Activated effector memory CD4-positive, alpha-beta T cell treated with anti-CD3 and anti-CD28 coated beads, Interleukin-2, amount 50 U/mL, for 16 hours (primary cell): ENCODE measurements at places on chromosomes 11 and 22.

DNA sequence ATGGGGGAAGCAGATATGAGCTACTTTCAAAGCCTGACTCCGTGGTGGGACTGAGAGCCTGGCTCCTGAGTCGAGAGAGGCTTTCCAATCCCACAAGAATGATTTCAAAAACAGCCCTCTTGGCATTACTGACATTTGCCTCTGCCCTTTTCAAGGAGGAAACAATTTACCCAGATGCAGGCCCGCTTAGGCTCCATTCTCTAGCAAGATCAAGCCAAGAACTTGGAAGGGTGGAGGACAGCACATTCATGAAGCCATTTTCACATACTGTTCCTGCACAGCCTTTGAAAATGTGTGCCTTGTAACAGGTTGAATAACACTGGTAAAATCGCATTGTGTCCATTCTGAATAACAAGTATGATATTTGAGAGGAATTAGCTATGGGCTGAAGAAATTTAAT, 58.2 kb upstream of the EED start:
- no peak for DNase-seq

GRCh38 chr11:45472716-45473317, 186.7 kb upstream of the SYT13 start:
- no peak for DNase-seq

- DNase-seq, result no peak
Observed at GRCh38 chr11:96179905-96180304, 163.1 kb downstream of the MAML2 start.

DNA sequence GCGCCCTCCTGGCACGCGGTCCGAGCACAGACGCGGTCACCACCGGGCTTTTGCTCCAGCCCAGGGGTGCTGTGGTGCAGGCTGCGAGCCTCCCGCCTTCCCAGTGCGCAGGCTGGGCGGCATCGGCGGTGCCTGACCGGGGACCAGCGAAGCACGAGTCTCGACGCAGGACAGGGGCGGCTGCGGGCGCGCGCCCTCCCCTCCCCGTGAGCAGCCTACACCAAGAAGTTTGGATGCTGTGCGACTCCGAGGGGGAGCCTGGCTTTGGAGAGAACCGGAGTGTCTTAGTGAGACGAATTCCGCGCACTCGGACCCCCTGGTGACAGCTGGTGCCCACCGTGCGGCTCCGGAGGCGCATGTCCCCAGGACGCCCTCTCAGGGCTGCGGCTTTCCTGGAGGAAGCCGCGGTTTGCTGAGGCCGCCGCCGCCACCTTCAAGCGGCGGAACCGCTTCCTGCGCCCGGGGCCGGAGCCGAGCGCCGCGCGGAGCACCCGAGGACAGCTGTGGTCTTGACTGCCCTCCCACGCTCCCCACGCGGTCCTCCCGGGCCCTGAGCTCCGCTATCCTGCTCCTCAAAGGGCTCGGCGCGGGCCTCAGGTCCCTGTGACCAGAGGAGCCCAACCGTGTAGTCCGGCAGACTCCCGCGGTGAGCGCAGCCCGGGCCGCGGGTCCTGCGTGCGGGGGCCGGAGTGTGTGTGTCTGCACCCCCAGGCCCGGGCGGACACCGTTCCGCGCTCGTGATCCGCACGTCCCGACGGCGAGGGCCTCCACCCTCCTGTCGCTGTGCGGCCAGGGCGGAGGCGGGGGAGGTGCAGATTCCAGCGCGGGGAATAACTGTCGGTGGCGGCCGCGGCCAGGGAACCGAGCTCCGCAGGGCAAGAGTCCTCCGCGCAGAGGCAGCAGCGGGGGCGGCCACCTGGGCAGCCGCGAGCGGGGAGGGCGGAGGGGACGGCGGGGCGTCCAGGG, 1.7 kb downstream of the FGF3 start:
- DNase-seq, result no peak

DNA sequence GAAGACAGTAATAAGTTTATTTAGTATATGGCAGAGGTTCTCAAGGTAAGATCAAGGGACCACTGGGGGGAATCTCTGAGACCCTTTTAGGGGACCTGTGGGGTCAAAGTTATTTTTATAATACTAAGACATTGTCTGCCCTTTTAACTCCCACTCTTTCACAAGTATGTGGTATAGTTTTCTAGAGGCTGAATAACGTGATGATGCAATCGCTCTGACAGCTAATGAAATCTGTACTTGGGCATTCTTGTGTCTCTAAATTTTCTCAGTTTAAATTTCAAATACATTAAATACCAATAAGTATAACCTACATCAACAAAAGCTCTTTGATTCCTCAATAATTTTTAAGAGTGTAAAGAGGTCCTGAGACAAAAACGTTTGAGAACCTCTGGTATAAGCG, 147.9 kb downstream of the ATG16L2 start:
- DNase-seq, result no peak

GRCh38 chr22:17744430-17744829, 29.8 kb downstream of the BID start:
- DNase-seq, result no peak

GRCh38 chr22:35156945-35157344, 91.0 kb downstream of the ISX start:
- DNase-seq, result no peak

DNA sequence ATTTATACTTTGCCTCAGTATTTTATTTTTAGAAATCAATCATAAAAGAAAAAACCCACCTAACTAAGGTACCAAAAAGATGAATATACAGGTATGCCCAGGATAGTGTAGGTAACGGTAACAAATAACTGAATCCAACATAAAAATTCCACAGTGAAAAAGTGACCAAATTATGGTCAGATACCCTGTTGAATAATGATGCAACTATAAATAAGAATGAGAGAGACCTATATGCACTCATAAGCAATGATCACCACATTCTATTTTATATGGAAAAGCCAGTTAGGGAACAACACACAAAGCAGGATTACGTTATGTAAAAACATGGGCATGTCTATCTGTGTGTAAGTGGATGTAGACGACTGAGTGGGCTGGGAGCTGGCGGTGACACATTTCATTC, 7.0 kb upstream of the ZNF74 start:
- no peak for DNase-seq

- DNase-seq, result no peak
Observed at GRCh38 chr11:103448966-103449365, 339.7 kb downstream of the DYNC2H1 start.

DNA sequence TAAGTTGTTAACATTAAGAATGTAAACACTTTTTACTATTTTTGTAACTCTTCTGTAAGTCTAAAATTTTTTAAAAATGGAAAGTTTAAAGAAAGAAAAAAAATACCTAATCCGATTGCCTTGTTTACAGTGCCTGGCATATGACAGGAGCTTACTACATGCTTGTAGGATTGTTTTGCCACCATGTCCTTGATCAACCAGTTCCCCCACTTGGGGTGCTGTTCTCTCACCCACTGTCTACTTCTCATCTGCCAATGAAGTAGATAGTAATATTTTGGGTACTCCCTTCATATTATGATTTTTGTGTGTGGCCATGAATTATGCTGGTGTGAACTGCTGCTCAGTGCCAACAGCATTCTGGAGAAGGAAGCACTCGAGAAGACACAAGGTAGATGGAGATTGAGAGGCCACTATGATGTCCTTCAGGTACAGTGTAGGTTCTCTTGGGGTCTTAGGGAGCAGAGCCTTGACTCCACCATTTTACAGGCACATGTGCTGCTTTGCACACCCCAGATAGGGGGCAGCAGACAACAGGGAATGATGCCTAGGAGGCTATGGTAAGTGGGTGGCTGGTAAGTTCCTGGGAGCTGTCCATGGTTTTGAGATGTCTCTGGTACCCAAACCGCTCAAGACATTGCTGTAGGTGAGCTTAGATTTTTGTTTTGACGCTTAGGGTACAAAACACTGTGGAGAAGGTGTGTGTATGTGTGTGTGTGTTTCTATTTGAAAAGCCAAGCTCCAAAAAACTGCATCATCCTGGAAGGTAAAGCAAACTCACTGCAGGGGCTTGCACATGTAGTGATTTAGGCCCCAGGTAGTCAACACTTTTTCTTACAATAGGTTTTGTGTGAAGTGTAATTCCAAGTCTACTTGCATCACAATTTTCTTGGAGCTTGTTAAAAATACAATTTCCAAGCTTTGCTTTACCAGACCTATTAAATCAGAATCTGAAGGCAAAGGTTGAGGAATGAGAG, 494.5 kb upstream of the LARGE1 start:
- no peak for DNase-seq

DNA sequence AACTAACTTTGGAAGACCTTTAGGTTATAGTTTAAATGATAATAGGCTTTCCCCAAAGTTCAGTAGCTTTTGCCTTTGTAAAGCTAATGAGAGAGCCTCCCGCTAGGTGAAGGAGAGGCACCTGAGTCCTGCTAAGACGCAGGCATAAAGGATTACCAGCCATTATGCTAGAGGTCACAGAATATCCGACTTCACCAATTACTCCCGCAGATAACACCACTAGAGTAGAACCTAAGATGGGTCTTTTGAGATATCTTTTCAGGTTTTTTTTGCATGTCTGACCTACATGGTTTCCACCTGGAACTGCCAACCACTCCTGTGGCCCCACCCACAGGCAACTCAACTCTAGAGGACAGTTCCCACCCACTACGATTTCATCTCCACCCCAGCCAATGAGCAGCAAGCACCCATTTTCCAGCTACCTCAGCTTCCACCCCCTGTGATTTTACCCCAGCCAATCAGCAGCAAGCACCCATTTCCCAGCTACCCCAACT, 314.3 kb downstream of the BRD1 start:
- DNase-seq, result no peak

DNA sequence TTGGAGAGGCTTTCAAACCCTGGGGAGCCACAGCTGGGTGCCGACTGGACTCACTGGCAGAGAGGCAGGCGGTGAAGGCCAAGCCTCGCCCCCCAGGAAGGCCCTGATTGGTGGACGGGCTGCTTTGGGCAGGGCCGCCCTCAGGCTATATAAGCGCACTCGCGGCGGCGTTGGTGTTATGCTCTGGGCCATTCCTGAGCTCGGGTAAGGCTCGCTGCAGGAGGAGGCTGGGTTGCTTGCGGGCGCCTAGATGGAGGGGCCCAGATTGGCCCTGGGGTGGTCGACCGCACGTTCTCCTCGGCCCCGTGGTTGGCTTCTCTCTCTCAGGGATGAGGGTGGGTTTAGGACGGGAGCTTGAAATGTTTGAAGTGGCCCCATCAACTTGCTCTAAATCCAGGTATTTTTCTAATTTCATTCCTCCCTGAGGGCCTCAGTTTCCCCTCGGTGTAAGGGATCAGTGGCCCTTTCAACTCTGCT, at the start of gene SPDYC:
SPDYC (plus strand) TSS at position 176 of the 477 bp plus-strand sequence. CDS start 1,125 bp downstream, outside the sequence.
- DNase-seq, result no peak

DNA sequence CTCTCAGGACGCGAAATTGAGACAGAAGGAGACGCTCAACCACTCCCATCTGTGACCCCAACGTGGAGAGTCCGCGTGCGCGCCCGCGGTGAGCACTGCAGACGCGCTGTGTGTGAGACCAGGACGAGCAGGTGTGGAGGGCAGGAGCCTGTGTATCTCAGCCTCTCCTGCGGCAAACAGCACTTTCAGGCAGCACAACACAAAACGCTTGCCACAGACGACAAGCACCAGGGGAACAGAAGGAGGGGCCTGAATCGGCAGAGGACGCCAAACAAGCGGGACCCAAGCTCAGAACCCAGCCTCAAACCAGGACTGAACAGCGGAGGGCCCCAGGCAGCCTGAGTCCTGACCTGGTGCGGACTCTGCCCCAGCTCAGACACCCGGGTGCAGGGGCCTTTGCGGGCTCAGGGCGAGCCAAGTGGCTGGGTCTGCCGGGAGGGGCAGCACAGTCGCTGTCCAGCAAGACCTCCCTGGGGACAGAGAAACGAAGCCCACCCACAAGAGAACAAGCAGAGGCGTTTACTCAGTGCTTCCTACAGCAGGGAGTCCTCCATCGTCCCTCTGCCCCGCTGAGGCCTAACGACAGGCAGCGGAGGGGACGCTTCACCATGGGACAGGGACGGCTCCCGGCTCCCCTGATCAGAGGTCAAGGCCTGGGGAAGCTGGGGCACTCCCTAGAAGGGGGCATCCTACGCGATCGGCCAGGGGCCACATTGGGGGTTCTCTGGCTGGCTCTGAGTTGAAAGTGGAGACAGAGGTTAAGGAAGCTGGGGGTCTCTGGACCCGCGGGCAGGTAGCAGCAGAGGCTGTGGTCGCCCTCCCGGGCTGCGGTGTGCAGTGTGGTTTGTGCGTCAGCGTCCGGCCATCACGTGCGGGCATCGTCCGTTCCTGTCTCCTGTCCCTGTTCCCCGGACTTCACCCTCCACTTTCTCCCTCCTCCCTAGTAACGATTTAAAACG, 560.8 kb downstream of the BRD1 start:
- no peak for DNase-seq

DNA sequence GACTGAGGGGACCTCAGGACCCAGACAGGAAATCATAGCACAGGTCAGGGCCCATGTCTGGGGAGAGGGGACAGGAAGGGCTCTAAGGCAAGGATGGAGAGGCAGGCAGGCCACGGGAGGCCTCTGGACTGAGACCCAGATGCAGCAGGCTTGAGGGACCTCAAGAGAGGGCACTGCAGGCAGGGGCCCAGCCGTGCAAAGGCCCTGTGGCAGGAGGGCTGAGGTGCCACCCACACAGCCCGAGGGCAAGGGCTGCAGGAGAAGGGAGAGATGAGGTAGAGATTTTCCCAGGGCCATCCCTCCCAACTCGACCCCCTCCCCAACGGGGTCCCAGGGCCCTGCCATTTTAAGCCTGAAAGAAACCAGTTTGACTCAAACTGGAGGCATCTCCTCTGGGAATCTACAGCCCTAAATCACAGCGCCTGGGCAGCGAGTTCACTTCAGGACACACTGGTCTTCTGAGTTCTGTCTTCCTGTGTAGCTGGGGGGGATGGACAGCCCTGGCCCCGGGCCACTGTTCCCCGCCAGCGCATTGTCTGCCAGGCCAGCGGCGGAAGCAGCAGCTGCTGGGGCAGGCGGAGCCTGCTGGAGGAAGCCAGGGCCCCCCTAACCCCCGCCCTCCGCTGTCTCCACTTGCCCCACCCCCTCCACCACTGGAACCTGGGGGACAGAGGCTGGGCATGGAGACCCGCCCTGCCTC, 20.3 kb upstream of the WNT7B start:
- DNase-seq, result no peak

DNA sequence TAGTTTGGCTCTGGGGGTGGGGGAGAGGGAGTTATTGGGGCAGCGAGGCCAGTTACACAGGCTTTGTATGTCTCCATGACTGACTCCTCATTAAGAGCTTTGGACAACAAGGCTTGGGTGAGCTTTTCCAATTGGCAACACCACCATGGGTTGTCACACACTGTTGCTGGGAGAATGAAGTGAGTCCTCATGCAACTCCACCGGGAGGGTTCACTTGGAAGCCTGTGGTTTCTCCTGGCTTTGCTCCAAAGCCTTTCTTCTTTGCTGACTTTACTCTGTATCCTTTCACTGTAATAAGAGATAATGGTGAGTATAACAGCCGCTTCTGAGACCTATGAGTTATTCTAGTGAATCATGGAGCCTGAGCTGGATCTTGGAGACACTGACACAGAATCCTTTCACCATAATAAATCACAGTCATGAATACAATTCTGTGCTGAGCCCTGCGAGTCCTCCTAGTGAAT, 24.9 kb downstream of the EIF3F start:
- DNase-seq, result no peak

GRCh38 chr11:72617080-72617762, 57.0 kb downstream of the PDE2A start:
- no peak for DNase-seq

DNA sequence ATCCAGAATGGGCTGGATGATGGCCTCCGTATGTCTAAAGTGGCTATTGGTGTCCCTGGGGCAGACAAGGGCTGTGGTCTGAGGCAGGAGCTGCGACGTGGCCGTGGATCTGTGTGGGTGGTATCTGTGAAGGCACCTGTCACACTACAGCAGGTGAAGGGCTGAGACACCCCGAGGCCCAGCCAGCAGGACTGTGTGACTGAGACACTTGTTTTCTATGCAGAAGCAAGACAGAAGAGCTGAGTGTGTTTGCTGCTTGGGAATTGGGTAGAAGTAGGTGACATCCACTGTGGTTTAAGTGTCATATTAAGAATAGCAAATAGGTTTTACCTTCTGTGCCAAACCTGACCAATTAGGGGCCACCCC, 35.0 kb downstream of the AMPD3 start:
- peak; percentile 61 for DNase-seq
